ENCODE measurements at places on chromosomes 5 and 9.

GRCh38 chr9:125200216-125201047 lies at the start of gene RABEPK:
Gene RABEPK, plus strand, starts transcription at chr9:125200542. Its CDS starts 2,472 bp downstream, at chr9:125203014.
- peak; percentile 73 for DNase-seq

DNA sequence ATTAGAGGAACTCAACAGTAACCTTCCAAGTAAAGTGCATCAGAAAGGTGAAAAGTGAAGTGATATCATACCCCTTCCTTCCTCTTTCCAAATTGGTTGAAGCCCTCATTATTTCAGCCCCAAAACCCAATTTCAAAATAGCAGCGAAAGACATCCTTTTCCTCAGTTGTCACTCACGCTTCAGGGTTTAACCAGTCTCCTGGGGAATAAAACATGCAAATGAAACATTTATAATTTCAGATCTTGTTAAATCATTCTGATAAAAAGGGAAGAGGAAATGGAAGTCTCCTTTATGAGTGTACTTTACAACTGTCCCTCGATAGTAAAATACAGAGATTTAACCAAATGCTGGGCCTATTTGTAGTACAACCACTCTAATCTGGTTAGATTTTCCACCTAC lies 22.5 kb downstream of the TRPM6 start:
- no peak for DNase-seq

DNA sequence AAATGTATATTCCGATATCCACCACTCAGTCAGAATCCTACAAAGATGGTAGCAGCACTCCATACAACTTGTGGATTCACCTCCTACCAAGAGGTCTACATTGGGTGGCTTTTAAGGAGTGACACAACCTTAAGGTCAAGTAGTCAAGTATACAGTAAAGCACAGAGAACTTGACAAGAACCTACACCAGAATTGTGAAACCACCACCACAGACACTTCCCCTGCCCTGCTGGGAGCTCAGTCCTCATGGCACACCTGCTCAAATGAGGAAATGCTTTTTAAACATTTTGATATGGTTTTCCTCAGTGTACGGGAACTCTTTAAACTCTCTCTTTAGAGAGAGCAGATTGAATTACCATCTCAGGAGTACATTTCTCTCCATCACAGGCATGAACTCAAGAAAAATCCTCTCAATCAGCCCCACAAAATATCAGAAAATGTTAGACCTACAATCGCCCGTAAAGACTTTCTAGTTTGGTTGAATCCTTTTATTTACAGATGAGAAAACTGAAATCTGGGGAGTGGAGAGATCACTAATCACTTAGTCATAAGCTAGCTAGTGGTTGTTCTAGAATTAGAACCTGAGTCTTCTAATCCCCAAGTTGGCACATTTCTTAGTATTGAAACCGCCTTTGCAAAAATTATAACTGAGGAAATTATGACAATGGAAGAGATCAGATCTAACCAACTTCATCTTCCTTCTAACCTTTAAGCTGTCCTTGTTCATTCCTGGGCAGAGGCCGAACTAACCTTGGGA lies 38.5 kb upstream of the NR4A3 start:
- DNase-seq: no peak

- DNase-seq: no peak
These were observed 220.6 kb upstream of the MAP3K1 start for GRCh38 chr5:56594792-56595191.

GRCh38 chr5:40446910-40447309 lies 232.8 kb upstream of the PTGER4 start:
- no peak for DNase-seq

DNA sequence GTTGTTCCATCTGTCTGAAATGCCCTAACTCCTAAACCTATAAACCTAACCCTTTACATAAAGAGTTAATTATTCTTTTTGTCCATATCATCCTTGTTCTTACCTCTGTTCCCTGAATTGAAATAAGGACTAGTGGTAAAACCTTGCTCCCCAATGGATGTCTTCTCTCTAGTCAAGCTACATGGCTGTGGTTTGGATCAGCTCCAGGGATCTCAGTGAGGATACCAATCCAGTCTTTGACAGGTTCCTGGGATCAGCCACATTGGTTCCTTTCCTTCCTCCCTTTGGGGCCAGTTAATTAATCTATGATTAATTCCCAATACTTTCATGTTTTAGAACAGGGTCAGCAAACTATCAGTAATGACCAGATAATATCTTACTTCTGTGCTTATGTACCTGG lies 151.6 kb downstream of the SIL1 start:
- no peak for DNase-seq

GRCh38 chr9:106964329-106964728 lies 101.4 kb downstream of the ZNF462 start:
- DNase-seq: no peak

DNA sequence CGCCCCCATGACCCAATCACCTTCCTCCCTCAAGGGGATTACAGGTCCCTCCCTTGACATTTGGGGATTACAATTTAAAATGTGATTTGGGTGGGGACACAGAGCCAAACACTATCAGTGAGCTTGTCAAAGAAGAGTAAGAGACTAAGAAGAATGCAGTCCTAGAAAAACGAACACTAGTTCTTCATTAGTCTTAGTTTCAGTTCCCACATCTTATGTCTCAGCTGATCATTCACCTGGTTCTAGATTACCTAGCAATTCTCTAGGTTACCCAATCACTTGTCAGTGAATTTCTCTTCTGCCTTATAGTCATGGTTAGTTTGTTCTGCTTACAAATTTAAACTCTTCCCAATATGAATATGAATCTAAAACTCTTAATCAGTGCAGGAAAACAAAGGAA lies 251.5 kb downstream of the COX7C start:
- DNase-seq: no peak

All from stimulated activated CD8-positive, alpha-beta memory T cell treated with anti-CD3 and anti-CD28 coated beads, Interleukin-2, amount 100 ng/mL, for 1 hour (primary cell).